ENCODE measurements at places on chromosomes 12 and 14. TPM values are rescaled to one million over a fixed set of nuclear protein-coding genes. Genes with fewer than 3 reads are reported as not detected.

PIANP gene
- total RNA-seq: 2.6 TPM

- DNase-seq: no peak
- no peak overlapping the region for H3K4me3 ChIP-seq
- no peaks in the 10 kb centered on the region for H3K36me3 ChIP-seq
- no peak overlapping the region for H3K27ac ChIP-seq
- H3K4me1 ChIP-seq: peaks cover 2% of the 10 kb centered on the region
These were observed 122.9 kb downstream of the PRKCH start for GRCh38 chr14:61444215-61444768.

DNA sequence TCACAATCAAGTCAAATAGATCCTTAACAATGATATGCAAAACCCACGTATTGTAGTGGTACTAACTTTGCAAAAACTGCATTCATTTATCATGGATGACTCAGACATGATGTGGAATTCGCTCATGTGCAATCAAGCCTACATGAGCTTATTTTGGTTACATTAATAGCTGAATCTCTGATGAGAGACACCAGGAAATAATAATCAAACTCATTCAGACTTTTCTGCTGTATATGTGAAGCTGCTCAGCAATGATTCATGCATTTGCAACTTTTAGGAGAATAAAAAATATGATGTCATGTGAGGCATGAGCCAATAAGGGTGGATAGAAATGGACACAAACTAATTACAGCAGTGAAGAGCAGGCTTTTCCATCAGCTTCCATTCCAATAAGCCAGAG is 1075.8 kb upstream of the TMEM132C start:
- no peak overlapping the region for H3K27ac ChIP-seq
- H3K4me1 ChIP-seq: no peaks in the 10 kb centered on the region
- no peak for DNase-seq
- no peaks in the 10 kb centered on the region for H3K27me3 ChIP-seq
- H3K4me3 ChIP-seq: no peak overlapping the region
- H3K36me3 ChIP-seq: no peaks in the 10 kb centered on the region

DNA sequence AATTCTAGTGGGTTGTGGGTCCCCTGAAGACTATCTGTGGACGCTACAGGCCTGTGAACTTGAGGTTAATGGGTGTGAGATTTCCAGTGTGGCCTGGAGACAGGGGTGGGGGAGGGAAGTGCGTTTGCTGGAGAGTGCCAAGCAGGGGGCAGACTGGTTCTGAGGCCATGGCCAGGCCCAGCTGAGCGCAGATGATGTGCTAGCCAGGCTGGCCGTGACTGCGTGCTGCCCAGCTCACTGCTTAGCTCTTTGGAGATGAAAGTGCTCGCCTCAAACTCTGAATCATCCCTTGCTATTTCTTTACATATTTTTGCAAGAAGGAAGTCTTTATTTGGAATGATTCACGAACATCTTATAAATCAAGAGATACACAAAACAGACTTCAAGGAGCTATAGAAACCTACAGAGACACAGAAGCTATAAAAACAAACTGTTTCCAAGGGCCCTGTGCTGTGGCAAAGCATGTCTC is 75.2 kb upstream of the PLEKHG3 start:
- no peaks in the 10 kb centered on the region for H3K27me3 ChIP-seq
- no peaks in the 10 kb centered on the region for H3K36me3 ChIP-seq
- H3K4me3 ChIP-seq: no peak overlapping the region
- peak; percentile 64 for DNase-seq

GRCh38 chr12:78407722-78408121 is 456.9 kb upstream of the SYT1 start:
- H3K4me3 ChIP-seq: no peak overlapping the region
- no peaks in the 10 kb centered on the region for H3K36me3 ChIP-seq
- DNase-seq: no peak
- no peak overlapping the region for H3K27ac ChIP-seq

Measured in endodermal cell (in vitro differentiated cells).